ENCODE measurements at places on chromosomes 3 and 15.

DNA sequence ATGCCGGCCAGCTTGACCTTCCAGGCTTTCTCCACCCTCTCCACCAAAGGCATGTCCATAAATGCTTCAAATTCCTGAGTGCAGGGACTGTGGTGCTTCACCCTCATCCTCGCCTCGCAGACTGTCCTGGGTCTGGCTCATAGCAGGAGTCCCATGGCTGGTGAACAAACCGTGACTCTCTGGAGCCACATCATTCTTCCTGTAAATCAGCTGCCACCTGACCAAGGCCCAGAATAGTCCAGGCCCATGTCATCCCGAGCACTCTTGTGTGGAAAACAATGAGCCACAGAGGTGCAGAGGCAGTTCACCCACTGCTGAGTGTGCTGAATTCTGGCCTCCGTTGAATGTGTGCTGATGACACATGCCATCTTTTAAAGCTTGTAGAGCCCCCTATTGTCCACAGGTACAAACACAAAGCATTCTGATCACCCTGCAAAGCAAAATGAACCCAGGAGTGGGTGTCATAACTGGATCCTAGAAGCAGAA is 68.6 kb downstream of the ABHD5 start:
- DNase-seq = peak; percentile 95

GRCh38 chr3:189964623-189965332 is 155.9 kb downstream of the P3H2 start:
- no peak for DNase-seq

DNA sequence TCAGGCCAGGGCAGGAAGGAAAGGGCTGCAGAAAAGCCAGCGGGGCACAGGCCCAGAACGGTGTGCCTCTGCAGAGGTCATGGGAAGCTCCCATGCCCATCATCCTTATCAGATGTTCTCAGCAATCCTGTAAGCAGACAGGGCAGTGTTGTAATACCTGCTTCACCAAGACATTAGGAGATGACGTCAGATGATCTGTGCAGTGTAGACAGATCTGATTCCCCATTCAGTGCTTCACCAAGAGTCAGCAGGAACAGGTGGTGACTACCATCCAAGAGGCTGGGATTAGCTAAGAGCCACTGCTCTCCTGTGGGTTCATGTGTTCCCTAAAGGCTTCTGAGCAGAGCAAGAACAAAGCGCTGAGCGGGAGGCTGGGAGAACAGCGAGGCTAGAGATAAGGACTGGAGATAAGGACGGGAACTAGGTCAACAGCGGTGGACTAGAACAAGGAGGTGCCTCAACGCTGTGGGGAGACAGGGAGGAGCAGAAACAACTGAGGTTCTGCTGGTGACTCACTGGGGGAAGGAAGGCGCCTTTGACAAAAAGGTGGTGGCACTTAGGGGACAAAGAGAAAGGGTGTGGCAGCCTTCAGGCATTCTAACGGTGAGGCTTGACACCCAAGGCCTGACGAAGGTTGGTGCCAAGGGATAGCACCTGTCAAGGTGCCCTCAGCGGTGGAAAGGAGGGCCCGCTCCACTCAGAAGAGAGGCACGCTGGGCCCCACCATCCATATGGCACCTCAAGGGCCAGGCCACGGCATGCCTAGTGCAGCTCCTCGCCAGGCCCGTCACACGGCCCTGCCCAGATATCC is 28.4 kb downstream of the CCDC12 start:
- DNase-seq = no peak

DNA sequence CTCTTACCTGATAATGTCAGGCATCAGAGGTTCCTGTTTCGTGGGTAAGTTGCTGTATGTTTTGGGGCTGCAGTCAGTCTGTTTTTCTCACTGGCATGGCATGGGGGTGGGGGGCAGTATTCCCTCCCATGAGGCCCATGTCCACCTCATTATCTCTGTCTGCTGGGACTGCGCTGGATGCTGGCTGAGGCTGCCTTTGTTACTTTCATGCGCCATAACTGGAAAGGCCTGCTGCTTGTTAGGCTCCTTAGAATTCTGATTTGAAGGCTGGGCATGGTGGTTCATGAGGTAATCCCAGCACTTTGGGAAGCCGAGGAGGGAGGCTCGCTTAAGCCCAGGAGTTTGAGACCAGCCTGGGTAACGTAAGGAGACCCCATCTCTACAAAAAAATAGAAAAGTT is 9.8 kb downstream of the APBA2 start:
- no peak for DNase-seq

DNA sequence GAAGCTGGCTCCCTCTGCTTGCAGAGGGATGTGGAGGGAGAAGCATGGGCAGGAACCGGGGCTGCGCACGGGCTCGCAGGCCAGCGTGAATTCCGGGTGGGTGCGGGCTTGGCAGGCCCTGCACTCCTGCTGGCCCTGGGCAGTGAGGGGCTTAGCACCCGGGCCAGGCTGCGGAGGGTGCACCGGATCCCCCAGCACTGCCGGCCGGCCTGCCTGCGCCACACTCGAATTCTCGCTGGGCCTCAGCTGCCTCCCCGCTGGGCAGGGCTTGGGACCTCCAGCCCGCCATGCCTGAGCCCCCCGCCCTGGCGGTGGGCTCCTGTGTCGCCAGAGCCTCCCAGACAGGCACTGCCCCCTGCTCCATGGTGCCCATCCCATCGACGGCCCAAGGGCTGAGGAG is 47.6 kb upstream of the SPATA12 start:
- DNase-seq = no peak

DNA sequence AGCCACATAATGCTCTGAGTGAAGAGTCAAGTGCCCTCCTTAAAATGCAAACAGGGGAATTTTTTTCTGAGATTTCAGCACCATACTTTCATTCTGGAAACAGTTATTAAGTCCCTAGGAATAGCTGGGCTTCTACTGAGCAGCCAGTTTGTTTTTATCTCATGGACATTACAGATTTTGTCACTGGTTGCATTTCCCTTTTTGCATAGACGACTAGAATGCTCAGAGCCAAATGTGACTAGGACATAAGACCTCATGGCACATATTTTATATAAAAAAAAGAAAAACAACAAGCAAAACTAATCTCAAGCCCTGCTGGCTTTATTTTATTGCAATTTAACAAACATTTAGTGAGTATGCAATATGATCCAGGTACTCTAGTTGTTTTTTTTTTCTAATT is 112.7 kb upstream of the NANOGP8 start:
- DNase-seq = no peak

DNA sequence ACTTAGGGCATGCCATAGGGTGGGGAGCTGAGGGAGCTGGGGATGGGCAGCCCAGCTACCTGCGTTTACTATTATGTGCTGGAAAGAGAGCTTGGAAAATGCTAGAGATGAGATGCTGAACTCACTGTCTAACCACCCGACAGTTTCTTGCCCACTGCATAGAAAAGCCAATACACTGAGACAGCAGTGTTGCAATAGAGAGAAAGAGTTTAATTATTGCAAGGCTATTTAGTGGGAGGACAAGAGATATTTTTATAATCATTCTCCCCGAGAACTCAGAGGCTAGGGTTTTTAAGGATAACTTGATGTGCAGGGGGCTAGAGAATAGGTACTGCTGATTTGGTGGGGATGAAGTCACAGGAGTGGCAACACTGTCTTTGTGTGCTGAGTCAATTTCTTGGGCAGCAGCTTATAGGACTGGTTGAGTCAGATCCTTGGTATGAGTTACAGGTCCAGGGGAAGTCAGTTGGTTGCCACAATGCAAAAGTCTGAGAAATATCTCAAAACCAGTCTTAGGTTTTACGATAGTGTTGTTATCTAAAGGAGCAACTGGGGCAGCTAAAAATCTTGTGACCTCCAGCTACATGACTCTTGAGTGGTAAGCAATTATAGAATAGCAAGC is 205.9 kb downstream of the GABRG3 start:
- DNase-seq = no peak

DNA sequence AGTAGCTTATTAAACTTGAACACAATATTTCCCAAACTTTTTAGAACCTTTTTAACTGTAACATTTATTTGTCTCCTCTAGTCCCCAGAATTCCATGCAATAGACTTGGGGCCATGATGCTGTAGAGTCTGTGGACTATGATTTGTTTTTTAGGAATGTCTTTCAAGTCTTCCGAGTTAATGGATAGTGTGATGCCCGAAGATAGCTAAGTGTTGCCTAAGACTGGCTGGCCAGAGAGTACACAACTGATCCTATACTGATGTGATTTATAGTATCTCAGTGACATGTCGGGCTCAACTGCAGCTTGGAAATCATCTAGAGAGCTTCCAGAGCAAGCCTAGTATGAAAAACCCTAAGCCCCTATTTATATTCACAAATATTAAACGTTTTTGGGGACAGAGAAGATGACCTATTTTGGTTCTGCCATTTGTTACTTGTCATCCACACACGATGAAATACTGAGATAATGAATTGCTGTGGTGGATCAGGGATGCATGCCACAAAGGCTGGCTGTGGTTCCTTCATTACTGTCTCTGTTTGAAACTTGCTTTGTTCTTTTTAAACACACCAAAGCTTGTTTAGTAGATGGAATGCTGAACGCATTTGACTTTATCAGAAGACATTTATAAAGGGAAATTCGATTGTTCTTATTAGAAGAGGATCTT is 507.4 kb downstream of the TAFA4 start:
- DNase-seq = no peak

DNA sequence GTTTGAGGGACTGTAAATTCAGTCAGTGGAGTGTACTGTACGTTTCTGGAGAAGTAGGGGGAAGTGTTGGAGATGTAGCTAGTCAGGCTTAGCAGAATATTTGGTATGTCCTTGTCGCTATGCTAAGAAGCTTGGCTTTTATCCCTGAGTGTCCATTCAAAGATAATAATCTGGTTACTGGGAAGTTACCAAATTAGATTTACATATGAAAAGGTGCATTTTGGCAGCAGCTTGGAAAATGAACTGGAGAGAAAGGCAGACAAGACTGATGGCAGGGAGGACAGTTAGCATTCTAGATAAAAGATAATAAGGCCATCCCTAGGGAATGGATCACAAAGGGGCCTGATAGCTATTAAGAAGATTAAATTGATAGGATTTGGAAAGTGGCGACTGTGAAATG is 58.7 kb downstream of the P2RY1 start:
- no peak for DNase-seq

GRCh38 chr15:96838081-96838480 is 507.6 kb downstream of the NR2F2 start:
- peak; percentile 45 for DNase-seq

Data from EL (cell line).